ENCODE measurements at places on chromosomes 16 and 17. TPM values are rescaled to one million over a fixed set of nuclear protein-coding genes. Genes with fewer than 3 reads are reported as not detected.

The C16orf46 gene
- 2.8 TPM for total RNA-seq

The RAB40C gene
- 24.2 TPM for total RNA-seq

The C17orf78 gene
- total RNA-seq: not detected

The ZP2 gene
- not detected for total RNA-seq

The ACTG1 gene
- 5,181 TPM for total RNA-seq

The SPATA22 gene
- total RNA-seq: 0.35 TPM

The MT4 gene
- not detected for total RNA-seq

The HBA2 gene
- 14,996 TPM for total RNA-seq

The KRTAP4-1 gene
- not detected for total RNA-seq

The NPIPB13 gene
- total RNA-seq: 4.5 TPM

The QPRT gene
- 86.2 TPM for total RNA-seq

The EVI2B gene
- 3.3 TPM for total RNA-seq

The THAP11 gene
- total RNA-seq: 37.0 TPM

The TBX4 gene
- 0.58 TPM for total RNA-seq

The UBALD1 gene
- total RNA-seq: 15.9 TPM

The NPIPA5 gene
- not detected for total RNA-seq

The ZSCAN10 gene
- 0.12 TPM for total RNA-seq

The ULK2 gene
- 26.6 TPM for total RNA-seq

The KRTAP2-2 gene
- total RNA-seq: not detected

The PIRT gene
- not detected for total RNA-seq

The GGA2 gene
- total RNA-seq: 60.0 TPM

The GNG13 gene
- total RNA-seq: not detected

The CNGB1 gene
- total RNA-seq: not detected

The ALDH3A1 gene
- 3.6 TPM for total RNA-seq

The EFCAB3 gene
- not detected for total RNA-seq

The AIPL1 gene
- total RNA-seq: not detected

The FBRS gene
- total RNA-seq: 31.3 TPM

The ACAP1 gene
- 4.8 TPM for total RNA-seq

The NPW gene
- total RNA-seq: 7.0 TPM

The RHBDL3 gene
- 1.3 TPM for total RNA-seq

The PIMREG gene
- total RNA-seq: 9.6 TPM

The SULT1A3 gene
- 11.6 TPM for total RNA-seq

The MVD gene
- 31.6 TPM for total RNA-seq

The CA5A gene
- total RNA-seq: not detected

The OTOA gene
- total RNA-seq: 0.18 TPM

The KRTAP4-6 gene
- total RNA-seq: not detected

The TRPV3 gene
- 0.64 TPM for total RNA-seq

The CPHXL gene
- not detected for total RNA-seq

The WNK4 gene
- total RNA-seq: 11.4 TPM

The SLC5A11 gene
- 3.7 TPM for total RNA-seq

The SEZ6L2 gene
- total RNA-seq: 17.3 TPM

The LPCAT2 gene
- total RNA-seq: 21.2 TPM

Data from metanephros (tissue), 2 donors.